ENCODE measurements at places on chromosomes 13 and 19. TPM values are rescaled to one million over a fixed set of nuclear protein-coding genes. Genes with fewer than 3 reads are reported as not detected.

- no peak for DNase-seq
These were observed 27.3 kb downstream of the TMEM255B start for GRCh38 chr13:113786262-113786841.

GRCh38 chr19:8491574-8491973, 10.9 kb downstream of the PRAM1 start:
- DNase-seq: no peak

GRCh38 chr19:5624741-5625278, 1.9 kb downstream of the SAFB start:
- no peak for DNase-seq

DNA sequence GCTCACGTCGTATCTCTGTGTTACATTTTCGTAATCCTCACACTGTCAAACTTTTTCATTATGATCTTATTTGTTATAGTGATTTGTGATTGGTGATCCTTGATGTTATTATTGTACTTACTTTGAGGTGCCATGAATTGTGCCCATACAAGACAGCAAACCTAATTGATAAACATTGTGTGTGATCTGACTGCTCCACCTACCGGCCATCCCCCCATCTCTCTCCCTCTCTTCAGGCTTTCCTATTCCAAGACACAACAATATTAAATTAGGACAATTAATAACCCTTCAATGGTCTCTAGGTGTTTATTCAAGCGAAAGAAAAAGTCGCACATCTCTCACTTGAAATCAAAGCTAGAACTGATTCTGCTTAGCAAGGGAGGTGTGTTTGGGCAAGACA, 349.3 kb downstream of the RBM26 start:
- DNase-seq: no peak

- no peak for DNase-seq
These were observed 51.1 kb downstream of the MLLT1 start for GRCh38 chr19:6228551-6229215.

- DNase-seq: no peak
These were observed 249.8 kb downstream of the DCLK1 start for GRCh38 chr13:35881360-35881759.

- no peak for DNase-seq
These were observed 6.6 kb upstream of the ISYNA1 start for GRCh38 chr19:18444513-18444912.

- no peak for DNase-seq
These were observed 563 bp downstream of the ZNF43 start for GRCh38 chr19:21835429-21835809.

DNA sequence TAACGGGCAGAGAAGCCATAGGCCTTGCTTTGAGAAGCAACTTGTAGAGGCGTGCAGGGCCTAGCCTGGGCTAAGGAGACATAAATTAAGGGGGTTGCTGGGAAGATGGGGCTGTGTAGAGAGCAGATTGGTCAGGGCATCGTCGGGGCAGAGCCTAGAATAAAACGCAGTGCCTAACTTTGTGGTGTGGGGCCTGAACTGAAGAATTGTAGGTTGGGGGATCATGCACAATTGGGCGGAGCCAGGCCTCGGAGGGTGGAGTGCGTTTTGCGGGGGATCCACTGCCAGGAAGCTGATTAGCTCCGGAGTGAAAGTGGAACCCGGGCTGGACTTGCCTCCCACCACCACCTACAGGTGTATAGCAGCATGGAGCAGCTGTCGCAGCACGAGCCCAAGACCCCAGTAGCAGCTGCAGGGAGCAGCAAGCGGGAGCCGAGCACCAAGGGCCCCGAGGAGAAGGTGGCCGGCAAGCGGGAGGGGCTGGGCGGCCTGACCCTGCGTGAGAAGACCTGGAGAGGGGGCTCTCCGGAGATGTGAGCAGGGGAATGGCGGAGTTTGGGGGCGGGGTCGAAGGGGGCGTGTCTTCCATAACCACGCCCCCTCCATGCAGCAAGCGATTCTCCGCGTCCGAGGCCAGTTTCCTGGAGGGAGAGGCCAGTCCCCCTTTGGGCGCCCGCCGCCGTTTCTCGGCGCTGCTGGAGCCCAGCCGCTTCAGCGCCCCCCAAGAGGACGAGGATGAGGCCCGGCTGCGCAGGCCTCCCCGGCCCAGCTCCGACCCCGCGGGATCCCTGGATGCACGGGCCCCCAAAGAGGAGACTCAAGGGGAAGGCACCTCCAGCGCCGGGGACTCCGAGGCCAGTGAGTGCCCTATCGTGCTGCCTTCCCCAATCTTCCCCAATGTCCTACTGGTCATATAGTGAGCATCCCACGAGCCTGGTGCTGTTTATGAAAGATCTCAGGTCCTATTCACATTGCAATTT, 13.8 kb downstream of the DNASE2 start:
- DNase-seq: peak; percentile 32

- peak; percentile 81 for DNase-seq
These were observed 58.6 kb upstream of the POSTN start for GRCh38 chr13:37657134-37657533.

DNA sequence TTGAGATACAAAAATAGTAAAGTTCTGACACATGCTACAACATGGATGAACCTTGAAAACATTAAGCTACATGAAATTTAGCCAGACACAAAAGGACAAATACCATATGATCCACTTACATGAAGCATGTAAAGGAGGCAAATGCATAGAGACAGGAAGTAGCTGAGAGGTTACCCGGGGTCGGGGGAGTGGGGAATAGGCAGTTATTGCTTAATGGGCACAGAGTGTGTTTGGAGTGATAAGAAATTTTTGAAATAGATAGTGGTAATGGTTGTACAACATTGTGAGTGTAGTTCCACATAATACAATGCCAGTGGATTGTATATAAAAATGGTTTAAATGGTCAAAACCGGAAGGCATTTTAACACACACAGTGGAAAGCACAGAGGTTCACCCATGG, 4.3 kb downstream of the N4BP2L1 start:
- no peak for DNase-seq

DNA sequence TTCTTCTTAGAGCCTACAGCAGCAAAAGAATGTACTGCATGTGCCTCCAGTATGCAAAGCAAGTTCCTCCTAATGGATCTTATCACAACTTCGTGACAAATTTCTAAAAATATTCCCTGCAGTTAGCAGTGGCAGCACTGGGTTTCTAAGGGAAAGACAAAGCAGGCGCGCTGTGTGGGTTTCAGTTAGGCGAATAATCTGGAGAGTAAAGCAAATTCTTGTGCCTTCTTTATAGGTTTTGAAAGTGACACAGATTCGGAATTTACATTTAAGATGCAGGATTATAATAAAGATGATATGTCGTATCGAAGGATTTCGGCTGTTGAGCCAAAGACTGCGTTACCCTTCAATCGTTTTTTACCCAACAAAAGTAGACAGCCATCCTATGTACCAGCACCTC, 167.9 kb downstream of the LMO7 start:
- DNase-seq: no peak

DNA sequence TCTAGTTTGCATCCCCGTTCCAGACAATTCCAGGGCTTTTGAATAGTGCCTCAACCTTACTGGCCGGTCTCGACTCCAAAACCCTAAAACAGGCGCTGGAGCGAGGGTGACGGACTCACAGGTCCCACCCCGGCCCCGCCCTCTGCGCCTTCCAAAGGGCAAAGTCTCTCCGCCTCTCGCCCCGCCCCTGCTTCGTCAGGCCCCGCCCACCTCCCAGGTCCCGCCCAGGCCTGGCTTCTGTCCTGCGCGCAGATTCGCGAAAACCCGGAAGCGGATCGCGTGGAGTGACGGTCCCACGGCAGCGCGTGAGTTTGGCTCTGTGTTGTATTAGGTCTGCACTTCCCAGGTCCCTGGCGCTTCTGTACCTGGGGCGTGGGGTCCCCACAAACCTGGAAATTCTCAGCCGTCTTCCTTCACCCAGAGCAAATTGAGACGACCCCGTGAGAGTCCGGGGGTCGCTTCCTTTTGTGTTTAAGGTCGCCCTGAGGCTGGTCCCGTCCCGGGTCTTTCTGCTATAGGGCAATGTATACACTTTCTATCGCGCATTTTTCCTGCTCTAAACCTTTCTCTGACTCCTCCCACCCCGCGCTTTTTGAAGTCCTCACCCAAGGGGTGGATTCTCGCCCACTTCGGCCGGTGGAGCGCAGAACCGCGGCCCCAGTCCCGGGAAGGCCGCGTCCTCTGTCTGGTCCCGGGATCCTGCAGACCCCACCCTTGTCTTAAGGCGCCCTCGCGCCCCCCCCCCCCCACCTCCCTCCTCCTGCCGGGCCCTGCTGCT, at the start of gene ZNF813:
Gene ZNF813 (plus strand): TSS at position 249 of the 778 bp plus-strand sequence. CDS start 16,090 bp downstream, outside the sequence.
- DNase-seq: peak; percentile 29

DNA sequence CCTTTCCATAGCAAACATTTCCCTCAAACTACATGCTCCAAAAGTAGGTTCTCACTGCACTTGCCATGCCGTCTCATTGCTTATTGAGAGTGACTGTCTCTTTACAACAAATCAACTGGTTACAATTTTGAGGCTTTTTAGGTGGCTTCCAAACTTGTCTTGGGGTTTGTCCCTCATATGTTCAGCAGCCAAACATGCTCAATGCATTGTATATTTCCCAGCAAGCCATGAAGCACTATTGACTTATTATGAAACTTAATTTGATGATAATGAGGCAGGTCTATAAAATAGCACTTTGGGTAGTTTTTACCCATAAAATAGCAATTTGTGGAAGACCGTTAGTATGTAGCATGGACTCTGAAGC, 78.2 kb downstream of the LRCH1 start:
- DNase-seq: no peak

DNA sequence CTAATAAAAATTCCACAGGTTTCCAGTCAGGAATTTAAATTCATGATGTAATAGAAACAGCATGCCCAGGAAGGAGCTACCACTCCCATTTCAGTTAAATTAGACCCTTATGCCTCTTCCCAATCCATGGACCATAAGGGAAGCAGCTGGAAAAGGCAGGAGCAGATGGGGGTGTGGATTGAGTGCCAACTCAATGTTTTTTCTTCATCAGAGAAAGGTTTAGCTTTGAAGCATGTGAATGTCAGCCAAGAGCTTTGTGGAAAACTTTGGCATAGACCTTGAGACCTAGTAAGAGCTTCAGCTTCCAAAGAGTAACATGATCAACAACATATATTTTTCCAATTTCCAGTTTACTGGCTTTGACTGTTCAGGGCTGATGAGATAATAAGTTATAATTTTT, 2139.9 kb downstream of the PCDH9 start:
- DNase-seq: no peak

DNA sequence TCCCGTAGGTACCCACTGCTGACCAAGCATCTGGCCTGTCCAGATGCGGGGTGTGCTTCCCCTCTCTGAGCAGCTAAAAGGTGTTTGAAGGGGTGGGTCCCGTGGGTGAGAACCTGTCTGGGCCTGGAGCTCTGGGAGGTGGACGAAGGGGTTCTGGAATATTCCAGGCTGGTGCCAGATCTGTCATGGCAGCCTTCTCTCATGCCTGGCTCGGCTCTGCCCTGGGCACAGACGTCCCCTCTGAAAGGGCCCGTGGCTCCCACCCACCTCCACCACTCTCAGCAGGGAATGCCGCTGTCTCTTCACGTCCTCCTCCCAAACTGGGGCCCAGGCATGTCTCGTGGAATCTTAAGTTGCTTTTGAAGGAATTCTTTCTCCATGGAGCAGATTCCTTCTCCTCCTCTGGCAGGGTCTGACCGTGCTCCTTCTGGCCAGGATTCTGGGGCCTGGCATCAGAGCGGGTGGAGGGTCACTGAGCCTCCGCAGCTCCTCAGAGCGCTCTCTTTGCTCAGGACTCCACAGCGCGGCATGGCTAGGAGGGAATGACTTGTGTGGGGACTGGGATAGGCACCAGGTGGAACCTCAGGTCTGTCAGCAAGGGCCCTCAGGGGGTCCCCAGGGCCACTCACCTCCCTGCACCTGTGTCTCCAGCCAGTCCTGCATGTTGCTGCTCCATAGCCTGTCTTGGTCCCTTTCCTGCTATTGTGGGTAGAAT, 5.9 kb upstream of the MCF2L start:
- DNase-seq: no peak

DNA sequence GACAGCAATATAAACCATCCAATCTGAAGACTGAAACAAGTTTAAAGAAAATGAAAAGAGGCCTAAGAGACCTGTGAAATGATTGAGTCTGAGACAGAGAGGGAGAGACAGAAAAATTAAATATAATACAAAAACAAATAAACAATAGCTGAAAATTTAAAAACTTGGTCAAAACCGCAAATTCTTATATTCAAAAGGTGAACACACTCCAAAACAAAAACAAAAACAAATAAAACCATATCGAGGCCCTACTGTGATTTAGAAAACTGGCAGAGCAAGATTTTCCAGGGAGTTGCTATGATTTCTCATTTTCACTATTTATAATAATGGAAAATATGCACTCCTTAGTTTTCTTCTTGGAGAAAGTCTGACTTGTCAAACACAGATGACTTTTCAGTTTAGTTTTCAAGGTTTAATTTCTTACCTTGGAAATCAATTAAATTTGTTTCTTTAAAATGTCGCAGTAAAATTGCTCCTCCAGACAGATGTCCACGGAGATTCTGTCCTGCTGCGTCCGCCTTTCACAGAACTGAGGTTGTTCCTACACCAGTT, 1420.3 kb downstream of the UQCRFS1 start:
- DNase-seq: no peak

DNA sequence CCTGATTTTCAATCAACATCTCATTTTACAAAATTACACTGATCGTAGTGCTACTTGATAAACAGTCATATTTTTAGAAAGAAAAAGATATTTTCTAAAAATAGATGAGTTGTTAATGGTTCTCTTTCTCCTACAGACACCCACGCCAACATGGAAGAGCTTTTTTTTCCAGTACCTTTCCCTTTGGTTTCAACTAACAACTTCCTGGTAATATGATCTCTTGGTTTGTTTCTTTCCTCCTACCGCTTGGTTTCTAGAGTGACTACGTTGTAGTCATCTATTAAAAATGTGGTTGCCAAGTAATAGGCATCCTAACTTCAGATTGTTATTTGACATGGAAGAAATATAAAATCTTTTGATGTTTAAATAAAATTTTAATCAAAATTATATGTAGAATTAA, 189.0 kb downstream of the LACC1 start:
- DNase-seq: peak; percentile 76

- DNase-seq: no peak
These were observed 6.3 kb downstream of the ICAM5 start for GRCh38 chr19:10295847-10296591.

DNA sequence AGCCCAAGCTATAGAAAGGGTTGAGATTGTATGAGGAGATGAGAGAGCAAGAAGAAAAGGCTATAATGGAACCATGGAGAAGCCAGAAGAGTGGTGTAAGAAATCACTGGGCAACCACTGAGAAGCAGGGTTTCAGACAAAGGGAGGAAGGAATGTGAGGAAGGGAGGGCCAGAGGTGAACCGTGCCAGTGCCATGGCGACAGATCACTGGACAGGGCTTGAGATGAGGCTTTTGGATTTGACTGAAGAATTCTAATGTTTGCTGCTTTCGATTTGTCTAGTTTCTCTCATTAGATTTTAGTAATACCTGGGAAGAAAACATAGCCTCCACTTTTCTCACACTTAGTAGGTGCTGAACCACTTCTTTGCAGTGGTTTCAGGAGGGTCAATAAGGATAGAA, 6.3 kb upstream of the GPR183 start:
- no peak for DNase-seq

ZNF112 gene
- 3.3 TPM for total RNA-seq

ADGRL1 gene
- 10.9 TPM for total RNA-seq

ZNF564 gene
- 4.2 TPM for total RNA-seq

PDX1 gene
- total RNA-seq: not detected

SMIM44 gene
- not detected for total RNA-seq

PEG3 gene
- total RNA-seq: 0.39 TPM

HCN2 gene
- total RNA-seq: 0.20 TPM

PRR19 gene
- total RNA-seq: 1.4 TPM

Measured in foreskin keratinocyte (primary cell).